ENCODE measurements at places on chromosomes 16 and 17. TPM values are rescaled to one million over a fixed set of nuclear protein-coding genes. Genes with fewer than 3 reads are reported as not detected.

DNA sequence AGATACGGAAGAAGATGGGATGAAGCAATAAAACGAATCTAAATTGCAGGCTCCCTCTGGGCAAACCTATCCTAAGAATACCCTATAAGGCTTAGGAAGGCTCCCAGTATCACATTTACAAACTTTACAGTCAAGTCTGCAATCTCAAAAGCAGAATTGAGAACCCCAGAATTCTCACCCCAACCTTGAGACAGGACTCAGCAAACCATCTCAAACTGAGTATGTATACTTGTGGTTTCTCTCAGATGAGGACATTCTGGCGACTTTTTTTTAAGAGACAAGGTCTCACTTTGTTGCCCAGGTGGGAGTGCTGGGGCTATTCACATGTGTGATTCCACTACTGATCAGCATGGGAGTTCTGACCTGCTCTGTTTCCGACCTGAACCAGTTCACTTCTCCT is 19.3 kb upstream of the ITGA2B start:
- DNase-seq: no peak
- no peaks in the 10 kb centered on the region for H3K4me1 ChIP-seq
- H3K4me3 ChIP-seq: no peak overlapping the region
- no peaks in the 10 kb centered on the region for H3K27me3 ChIP-seq

DNA sequence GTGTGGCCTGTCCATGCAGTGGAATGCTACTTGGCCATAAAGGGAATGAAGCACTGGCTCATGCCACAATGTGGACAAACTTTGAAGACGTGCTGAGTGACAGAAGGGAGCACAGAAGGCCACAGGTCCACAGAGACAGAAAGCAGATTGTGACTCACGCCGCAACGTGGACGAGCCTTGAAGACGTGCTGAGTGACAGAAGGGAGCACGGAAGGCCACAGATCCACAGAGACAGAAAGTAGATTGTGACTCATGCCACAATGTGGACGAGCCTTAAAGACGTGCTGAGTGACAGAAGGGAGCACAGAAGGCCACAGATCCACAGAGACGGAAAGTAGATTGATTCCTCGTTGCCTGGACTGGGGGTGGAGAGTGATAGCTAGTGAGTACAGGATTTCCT is 19.2 kb downstream of the ZC3H18 start:
- DNase-seq: no peak
- no peak overlapping the region for H3K27ac ChIP-seq
- no peaks in the 10 kb centered on the region for H3K27me3 ChIP-seq
- H3K36me3 ChIP-seq: no peaks in the 10 kb centered on the region
- no peak overlapping the region for H3K4me3 ChIP-seq
- H3K4me1 ChIP-seq: no peaks in the 10 kb centered on the region

GRCh38 chr16:11079652-11080187 is 135.4 kb downstream of the CLEC16A start:
- no peaks in the 10 kb centered on the region for H3K4me1 ChIP-seq
- H3K27ac ChIP-seq: no peak overlapping the region
- H3K4me3 ChIP-seq: no peak overlapping the region
- no peaks in the 10 kb centered on the region for H3K27me3 ChIP-seq
- peak; percentile 52 for DNase-seq

DNA sequence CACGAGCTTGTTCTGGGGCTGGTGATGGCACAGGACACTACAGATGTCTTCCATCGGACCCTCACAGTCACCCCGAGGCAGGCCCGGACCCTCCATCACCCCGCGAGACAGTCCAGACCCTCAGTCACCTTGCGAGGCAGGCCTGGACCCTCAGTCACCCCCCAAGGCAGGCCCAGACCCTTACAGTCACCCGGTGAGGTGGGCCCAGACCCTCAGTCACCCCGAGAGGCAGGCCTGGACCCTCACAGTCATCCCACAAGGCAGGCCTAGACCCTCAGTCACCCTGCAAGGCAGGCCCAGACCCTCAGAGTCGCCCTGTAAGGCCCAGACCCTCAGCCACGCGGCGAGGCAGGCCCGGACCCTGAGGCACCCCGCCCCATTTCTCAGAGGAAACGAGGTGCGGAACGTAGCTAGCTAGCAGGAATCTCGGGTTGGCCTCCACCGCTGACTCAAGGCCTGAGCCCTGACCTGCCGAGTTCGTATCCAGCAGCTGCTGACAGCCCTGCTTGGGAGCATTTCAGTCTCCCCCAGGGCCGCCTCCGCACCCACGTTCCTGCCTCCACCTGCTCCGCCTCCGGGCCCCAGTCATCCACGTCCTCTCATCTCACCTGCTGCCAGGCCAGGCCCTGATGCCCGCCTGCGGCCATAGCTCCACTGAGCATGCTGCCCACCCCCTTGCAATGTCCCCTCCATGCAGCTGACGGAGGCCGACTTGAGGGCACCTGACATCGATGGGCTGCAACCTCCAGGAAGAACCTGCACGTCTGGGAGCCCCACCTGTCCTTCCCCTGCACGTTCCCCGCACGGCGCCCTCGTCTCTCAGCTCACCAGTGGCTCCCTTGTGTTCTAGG is 28.7 kb downstream of the RPH3AL start:
- H3K4me3 ChIP-seq: no peak overlapping the region
- H3K4me1 ChIP-seq: no peaks in the 10 kb centered on the region
- no peaks in the 10 kb centered on the region for H3K36me3 ChIP-seq
- H3K27me3 ChIP-seq: no peaks in the 10 kb centered on the region

- no peaks in the 10 kb centered on the region for H3K27me3 ChIP-seq
- H3K4me3 ChIP-seq: no peak overlapping the region
- peaks cover 3% of the 10 kb centered on the region for H3K36me3 ChIP-seq
- no peak overlapping the region for H3K27ac ChIP-seq
- DNase-seq: no peak
Measured at GRCh38 chr17:82611140-82612058, 36.8 kb downstream of the WDR45B start.

GRCh38 chr17:32894245-32894644 is 17.3 kb upstream of the MYO1D start:
- no peaks in the 10 kb centered on the region for H3K27me3 ChIP-seq
- H3K4me1 ChIP-seq: no peaks in the 10 kb centered on the region
- DNase-seq: no peak
- no peak overlapping the region for H3K4me3 ChIP-seq

GRCh38 chr17:13415871-13416416 is 185.8 kb downstream of the HS3ST3A1 start:
- H3K4me1 ChIP-seq: no peaks in the 10 kb centered on the region
- H3K4me3 ChIP-seq: no peak overlapping the region
- no peak for DNase-seq

- H3K36me3 ChIP-seq: no peaks in the 10 kb centered on the region
- no peaks in the 10 kb centered on the region for H3K27me3 ChIP-seq
- DNase-seq: no peak
- no peak overlapping the region for H3K27ac ChIP-seq
Measured at GRCh38 chr17:14366199-14366598, 65.3 kb downstream of the HS3ST3B1 start.

- no peaks in the 10 kb centered on the region for H3K36me3 ChIP-seq
- H3K4me3 ChIP-seq: no peak overlapping the region
- no peak overlapping the region for H3K27ac ChIP-seq
- DNase-seq: no peak
- H3K4me1 ChIP-seq: peaks cover 3% of the 10 kb centered on the region
- H3K27me3 ChIP-seq: no peaks in the 10 kb centered on the region
Measured at GRCh38 chr17:57522042-57523005, 222.8 kb downstream of the CCDC182 start.

DNA sequence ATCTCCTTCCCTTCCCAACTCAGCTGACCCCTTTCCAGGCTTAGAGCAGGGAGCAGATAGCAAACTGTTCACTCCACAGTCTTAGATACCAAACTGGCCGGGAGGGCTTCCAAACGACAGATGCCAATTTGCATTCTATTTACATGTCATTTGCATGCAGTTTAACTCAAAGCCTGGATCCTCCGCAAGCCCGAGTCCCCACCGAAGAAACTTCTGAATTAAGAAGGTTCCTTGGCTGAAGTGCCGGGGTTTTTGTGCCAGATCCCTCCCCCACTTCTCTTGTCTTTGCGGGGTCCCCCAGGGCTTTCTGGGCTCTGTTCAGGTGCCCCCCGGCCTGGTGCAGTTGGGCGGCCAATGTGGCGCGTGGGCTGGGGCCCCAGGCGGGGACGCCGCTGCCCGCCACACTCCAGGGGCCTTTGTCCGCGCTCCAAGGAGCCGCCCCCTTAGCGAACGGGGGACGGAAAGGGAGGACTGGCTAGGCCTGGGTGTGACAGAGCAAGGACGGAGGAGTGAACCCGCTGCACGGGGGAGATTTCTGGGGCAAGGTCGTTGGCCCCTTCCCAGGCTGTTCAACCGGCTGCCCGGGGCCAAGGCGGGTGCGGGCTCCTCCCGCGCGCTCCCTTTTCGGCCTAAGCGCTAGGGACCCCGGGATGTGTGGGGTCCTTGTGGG is 1.2 kb downstream of the GPRC5B start:
- no peaks in the 10 kb centered on the region for H3K36me3 ChIP-seq
- no peaks in the 10 kb centered on the region for H3K4me1 ChIP-seq
- no peaks in the 10 kb centered on the region for H3K27me3 ChIP-seq
- peak overlapping the region; percentile 46 for H3K4me3 ChIP-seq
- no peak for DNase-seq
- no peak overlapping the region for H3K27ac ChIP-seq

- no peaks in the 10 kb centered on the region for H3K4me1 ChIP-seq
- H3K27ac ChIP-seq: no peak overlapping the region
- DNase-seq: no peak
- H3K4me3 ChIP-seq: no peak overlapping the region
- H3K27me3 ChIP-seq: no peaks in the 10 kb centered on the region
Measured at GRCh38 chr17:34156741-34157589, 98.1 kb upstream of the CCL2 start.

- peaks cover 1% of the 10 kb centered on the region for H3K27me3 ChIP-seq
- no peak overlapping the region for H3K4me3 ChIP-seq
- H3K4me1 ChIP-seq: no peaks in the 10 kb centered on the region
- H3K27ac ChIP-seq: no peak overlapping the region
- DNase-seq: no peak
- H3K36me3 ChIP-seq: no peaks in the 10 kb centered on the region
Measured at GRCh38 chr17:9765322-9765721, 26.1 kb downstream of the DHRS7C start.

DNA sequence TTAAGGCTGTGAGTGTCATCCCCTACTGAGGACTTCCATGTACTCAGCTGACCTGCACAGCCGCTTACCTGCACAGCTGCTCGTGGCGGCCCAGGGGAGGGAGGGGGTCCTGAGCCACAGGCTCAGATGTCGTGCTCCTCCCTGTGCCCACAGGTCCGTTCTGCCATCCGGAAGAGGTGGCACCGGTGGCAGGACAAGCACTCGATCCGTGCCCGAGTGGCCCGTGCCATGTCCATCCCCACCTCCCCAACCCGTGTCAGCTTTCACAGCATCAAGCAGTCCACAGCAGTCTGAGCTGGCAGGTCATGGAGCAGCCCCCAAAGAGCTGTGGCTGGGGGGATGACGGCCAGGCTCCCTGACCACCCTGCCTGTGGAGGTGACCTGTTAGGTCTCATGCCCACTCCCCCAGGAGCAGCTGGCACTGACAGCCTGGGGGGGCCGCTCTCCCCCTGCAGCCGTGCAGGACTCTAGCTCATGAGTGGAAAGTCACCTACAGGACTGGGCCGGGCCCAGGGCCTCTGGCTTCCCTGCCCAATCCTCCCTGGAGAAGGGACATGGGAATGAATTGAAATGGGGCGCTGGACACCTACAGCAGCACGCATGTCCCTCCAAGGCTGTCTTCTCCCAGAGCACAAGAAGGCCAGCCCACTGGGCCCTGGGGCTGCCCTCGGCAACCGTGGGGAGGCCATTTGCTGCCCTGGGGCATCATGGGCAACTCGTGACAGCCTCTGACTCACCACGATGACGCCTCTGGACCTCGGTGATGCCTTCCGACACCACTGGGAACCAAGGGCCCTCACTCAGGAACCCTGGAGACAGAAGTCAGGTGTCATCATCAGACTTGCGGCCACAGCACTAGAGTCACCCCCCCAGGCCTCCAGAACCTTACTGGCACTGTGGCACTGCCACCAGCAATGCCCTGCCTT is 9.9 kb upstream of the SPPL2C start:
- H3K4me1 ChIP-seq: no peaks in the 10 kb centered on the region
- DNase-seq: no peak
- no peak overlapping the region for H3K4me3 ChIP-seq

GRCh38 chr17:18975597-18975996 is 23.6 kb downstream of the SLC5A10 start:
- DNase-seq: no peak
- H3K4me3 ChIP-seq: no peak overlapping the region
- no peaks in the 10 kb centered on the region for H3K27me3 ChIP-seq
- peaks cover 18% of the 10 kb centered on the region for H3K36me3 ChIP-seq
- no peaks in the 10 kb centered on the region for H3K4me1 ChIP-seq

- H3K36me3 ChIP-seq: no peaks in the 10 kb centered on the region
- no peak overlapping the region for H3K27ac ChIP-seq
- H3K4me1 ChIP-seq: no peaks in the 10 kb centered on the region
- H3K27me3 ChIP-seq: no peaks in the 10 kb centered on the region
Measured at GRCh38 chr17:82120148-82120547, 22.1 kb upstream of the FASN start.

DNA sequence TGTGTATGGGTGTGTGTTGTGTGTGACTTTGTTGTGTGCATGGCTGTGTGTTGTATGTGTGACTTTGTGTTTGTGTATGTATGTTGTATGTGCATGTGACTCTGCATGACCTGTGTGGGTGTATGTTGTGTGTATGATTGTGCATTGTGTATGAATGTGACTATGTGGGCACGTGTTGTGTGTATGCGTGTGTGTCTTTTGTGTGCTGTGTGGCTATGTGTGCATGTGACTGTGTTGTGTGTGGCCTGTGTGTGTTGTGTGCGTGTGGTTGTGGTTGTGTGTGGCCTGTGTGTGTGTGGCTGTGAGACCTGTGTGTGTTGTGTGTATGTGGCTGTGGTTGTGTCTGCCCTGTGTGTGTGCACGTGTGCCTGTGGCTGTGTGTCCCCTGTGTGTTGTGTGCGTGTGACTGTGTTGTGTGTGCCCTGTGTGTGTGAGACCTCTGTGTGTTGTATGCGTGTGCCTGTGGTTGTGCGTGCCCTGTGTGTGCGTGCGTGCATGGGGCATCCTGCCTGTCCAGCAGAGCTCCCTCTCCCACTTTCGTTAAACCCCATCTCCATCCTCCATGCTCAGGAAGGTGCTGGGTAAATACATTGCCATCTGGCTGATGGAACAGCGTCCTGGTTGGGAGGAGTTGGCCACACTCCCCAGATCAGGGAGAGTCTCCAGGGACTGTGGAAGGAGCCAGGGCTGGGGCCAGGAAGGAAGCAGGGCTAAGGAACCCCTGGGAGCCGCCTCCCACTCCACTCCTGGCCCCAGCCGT is 90.1 kb upstream of the GSE1 start:
- H3K4me3 ChIP-seq: no peak overlapping the region
- H3K27me3 ChIP-seq: no peaks in the 10 kb centered on the region
- no peak overlapping the region for H3K27ac ChIP-seq
- H3K4me1 ChIP-seq: no peaks in the 10 kb centered on the region

GRCh38 chr16:81629896-81630634 is 149.0 kb upstream of the PLCG2 start:
- H3K4me1 ChIP-seq: no peaks in the 10 kb centered on the region
- no peaks in the 10 kb centered on the region for H3K27me3 ChIP-seq
- H3K4me3 ChIP-seq: no peak overlapping the region
- no peak for DNase-seq
- no peak overlapping the region for H3K27ac ChIP-seq
- H3K36me3 ChIP-seq: no peaks in the 10 kb centered on the region

GRCh38 chr17:58265902-58266875 is 14.5 kb downstream of the MPO start:
- no peaks in the 10 kb centered on the region for H3K4me1 ChIP-seq
- H3K36me3 ChIP-seq: no peaks in the 10 kb centered on the region
- no peaks in the 10 kb centered on the region for H3K27me3 ChIP-seq
- no peak overlapping the region for H3K27ac ChIP-seq
- no peak overlapping the region for H3K4me3 ChIP-seq
- no peak for DNase-seq

The DDX52 gene
- polyA plus RNA-seq: 6.5 TPM

The ITGA2B gene
- polyA plus RNA-seq: 0.38 TPM

The SPNS3 gene
- not detected for polyA plus RNA-seq

The HSD3B7 gene
- 8.6 TPM for polyA plus RNA-seq

The RSL1D1 gene
- polyA plus RNA-seq: 80.9 TPM

The GPRC5B gene
- polyA plus RNA-seq: 7.7 TPM

The PIGS gene
- polyA plus RNA-seq: 21.8 TPM

All from aorta (tissue), 5 donors.